Activated CD8-positive, alpha-beta memory T cell treated with anti-CD3 and anti-CD28 coated beads for 48 hours (primary cell): ENCODE measurements at places on chromosomes 1 and 21.

GRCh38 chr1:97668945-97669344 is 251.9 kb downstream of the DPYD start:
- DNase-seq: no peak

- DNase-seq: peak; percentile 67
Measured at GRCh38 chr1:201170533-201171062, 16.3 kb upstream of the TMEM9 start.

DNA sequence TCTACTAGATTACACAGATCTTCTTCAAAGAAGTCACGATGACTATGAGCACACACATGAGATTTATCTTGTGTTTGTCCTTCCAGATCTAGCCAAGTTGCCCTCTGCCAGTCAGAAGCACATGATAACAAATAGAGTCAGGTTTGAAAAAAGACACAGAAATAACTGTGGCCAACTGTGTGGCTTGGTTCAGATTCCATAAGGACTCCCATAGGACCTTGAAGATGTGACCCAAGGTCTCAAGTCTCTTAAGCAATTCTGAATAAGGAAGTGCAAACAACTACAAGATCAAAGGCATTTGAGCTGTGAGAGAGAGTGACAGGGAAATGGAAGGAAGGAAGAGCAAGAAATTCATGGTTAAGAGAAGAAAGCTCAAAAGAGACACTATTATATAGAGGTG is 194.0 kb downstream of the PLPP3 start:
- no peak for DNase-seq

- DNase-seq: no peak
Measured at GRCh38 chr1:116243333-116244054, 129.6 kb upstream of the ATP1A1 start.

GRCh38 chr1:30870656-30871055 is 37.9 kb downstream of the SDC3 start:
- no peak for DNase-seq

DNA sequence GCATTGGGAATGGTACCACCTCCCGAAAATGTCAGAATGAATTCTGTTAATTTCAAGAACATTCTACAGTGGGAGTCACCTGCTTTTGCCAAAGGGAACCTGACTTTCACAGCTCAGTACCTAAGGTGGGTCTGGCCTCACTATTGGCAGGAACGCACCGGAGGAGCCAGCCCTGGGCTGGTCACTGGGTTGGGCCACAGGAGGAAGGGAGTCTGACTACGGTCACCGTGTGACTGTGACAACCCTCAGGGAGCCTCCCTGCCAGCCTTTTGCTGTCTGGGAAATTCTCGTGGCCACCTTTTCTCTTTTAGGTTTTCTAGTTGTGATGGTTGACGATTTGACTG is 2.2 kb downstream of the IL10RB start:
- DNase-seq: no peak

GRCh38 chr1:41917835-41918449 is 780 bp downstream of the HIVEP3 start:
- no peak for DNase-seq

DNA sequence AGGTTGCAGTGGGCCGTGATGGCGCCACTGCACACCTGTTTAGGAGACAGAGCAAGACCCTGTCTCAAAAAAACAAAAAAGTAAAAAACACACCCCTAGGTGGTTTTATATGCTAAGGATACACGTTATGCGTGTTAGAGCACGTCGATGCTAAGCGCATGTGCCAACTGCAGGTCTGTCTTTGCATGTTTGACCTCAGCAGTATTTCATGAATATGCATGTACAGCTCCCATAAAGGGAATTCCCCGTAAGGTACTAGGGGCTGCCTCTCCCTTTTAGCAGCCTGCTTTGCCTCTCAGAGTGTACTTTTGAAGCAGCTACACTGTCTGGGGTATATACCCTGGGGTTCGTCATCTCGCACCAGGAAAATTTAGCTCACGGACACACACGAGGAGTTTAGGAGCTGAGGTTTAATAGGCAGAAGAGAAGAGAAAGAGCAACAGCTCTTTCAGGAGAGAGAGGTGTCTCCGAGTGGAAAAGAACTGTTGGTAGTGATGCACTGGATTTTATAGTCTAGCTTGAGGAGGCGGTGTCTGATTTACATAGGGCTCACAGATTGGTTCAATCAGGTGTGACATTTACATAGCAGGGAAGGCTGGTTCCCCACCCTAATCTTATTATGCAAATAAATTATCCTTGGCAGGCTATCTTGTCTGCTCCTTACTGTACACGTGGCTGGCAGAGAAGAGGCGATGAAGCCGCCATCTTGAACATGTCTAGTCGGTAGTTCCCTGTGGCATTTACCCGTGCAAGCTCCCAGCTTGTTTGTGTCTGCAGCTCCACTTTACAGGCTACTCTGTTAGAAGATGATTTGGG is 4.2 kb upstream of the OTUD3 start:
- no peak for DNase-seq

GRCh38 chr21:34880401-34880800 is 168.7 kb downstream of the RUNX1 start:
- DNase-seq: no peak

GRCh38 chr1:178713259-178713658 is 11.8 kb upstream of the RALGPS2 start:
- DNase-seq: no peak

DNA sequence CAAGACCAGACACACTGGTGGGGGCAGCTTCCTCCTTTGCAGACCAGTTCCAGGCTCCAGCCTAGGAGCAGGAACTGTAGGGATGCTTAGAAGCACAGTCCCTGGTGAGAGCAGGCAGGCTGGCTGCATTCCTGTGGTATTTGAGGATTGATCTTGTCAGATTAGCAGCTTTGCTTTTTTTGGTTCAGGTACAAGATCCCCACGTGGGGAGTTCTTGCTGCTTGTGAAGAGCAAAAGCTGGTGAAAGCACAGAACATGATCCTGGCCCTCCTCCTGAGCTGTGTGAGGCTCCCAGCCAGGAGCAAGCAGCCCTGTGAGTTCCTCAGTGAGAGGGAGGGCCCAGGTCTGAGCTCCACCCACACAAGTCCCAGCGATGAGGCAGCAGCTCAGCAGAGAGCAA is 75.3 kb upstream of the ARTN start:
- no peak for DNase-seq

- no peak for DNase-seq
Measured at GRCh38 chr1:82733645-82734044, 932.9 kb downstream of the ADGRL2 start.

GRCh38 chr1:52601991-52602855 is at the start of gene GPX7:
TSS of gene GPX7 (plus strand) at chr1:52602371. CDS start at chr1:52602410, 39 bp downstream.
- DNase-seq: peak; percentile 40

- no peak for DNase-seq
Measured at GRCh38 chr1:119001181-119002027, 13.3 kb upstream of the TBX15 start.

GRCh38 chr1:167016100-167016750 is 27.1 kb downstream of the MAEL start:
- no peak for DNase-seq

DNA sequence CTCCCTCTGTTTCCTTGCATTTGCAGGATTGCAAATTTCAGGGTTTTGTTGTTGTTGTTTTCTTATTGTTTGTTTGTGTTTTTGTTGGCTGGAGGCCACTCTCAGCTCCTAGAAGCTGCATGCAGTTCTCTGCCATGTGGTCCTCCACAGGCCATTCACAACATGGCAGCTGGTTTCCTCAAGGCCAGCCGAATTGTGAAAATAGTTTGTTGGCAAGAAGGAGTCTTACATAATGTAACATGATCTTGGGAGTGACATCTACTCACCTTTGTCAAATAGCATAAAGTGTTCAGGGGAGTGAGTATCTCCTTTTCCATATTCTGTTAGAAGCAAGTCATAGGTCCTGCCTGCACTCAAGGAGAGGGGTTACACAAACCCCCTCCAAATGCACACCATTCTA is 10.6 kb upstream of the UAP1 start:
- no peak for DNase-seq

- no peak for DNase-seq
Measured at GRCh38 chr1:235859789-235860188, 6.9 kb downstream of the LYST start.

GRCh38 chr21:30561957-30562356 is 843 bp upstream of the KRTAP19-7 start:
- DNase-seq: no peak

DNA sequence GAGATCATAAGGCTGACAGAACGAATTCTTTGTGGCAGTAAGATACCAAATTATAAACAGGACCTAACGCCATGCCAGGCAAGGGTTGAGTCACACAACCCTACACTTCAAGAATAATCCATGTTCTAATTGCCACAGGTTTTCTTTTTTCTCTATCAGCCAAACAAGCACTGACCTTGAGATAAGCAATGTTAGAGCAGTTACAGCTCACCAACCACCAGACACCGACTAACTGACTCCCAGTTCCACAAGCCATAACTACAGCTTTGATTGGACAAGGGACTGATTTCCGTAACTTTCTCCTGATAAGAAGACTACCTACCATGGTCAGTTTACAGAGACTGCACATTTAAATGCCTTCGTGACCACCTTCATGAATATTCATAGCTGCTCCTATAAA is 149.6 kb downstream of the PTPRU start:
- no peak for DNase-seq

GRCh38 chr1:1601564-1602303 is 1.8 kb upstream of the FNDC10 start:
- no peak for DNase-seq

DNA sequence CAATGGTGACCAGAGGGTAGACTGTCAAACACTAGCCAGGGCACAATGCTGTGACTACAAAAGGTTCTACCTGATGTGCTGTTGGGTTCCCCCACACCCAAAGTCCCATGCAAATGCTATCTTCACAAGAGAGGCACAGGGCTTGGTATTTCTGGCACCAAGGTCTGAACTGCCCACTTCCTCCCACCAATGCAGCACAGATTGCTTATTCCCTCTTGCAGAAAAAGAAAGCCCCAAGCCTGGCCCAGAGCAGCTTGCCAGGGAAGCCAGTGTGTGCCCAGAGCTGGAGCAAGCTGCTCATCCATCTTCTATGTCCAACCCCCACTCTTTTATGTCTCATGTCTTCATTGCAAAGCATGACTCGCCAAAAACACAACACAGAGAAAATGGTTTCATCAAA is 149.4 kb upstream of the CAMK1G start:
- DNase-seq: no peak

DNA sequence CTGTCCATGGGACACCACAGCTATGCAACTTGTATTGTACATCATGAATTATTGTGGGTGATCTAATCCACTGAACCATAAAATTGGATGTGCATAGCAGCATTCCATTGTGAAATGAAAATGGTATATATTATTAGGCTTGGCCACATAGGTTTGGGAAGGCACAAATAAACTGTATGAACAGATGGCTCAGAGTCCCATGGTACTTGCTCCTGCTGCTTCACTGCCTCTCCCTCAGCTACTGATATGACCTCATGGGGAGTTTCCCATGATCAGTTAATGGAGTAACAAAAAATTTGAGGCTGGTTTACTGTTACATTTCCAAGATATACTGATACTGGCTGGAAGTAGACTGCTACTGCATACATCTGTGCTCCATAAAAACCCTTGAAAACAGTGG is 152.7 kb upstream of the NEGR1 start:
- DNase-seq: no peak

- DNase-seq: no peak
Measured at GRCh38 chr21:26836528-26836927, 8.7 kb downstream of the ADAMTS1 start.

GRCh38 chr1:15948595-15949452 is 27.1 kb downstream of the ZBTB17 start:
- DNase-seq: no peak

GRCh38 chr1:61836649-61837048 is 94.4 kb downstream of the PATJ start:
- no peak for DNase-seq

DNA sequence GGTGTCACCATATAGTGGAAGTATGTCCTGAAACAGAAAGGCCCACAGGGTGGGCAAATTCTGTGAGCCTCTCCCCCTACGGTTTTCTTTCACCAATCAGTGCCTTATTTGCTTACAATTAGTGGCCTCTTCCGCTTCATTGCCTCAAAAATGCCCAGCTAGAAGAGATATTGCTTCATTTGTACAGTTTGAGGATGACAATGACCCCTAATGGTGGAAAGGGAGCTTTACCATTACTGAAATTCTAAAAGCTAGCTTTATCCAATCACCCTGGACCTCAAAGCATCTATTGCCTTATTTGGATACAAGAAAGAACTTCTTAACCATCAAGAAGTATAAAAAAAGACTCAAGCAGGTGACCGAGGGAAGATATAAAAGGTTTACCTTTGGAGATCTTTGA is 49.6 kb downstream of the LRRC71 start:
- DNase-seq: no peak

- no peak for DNase-seq
Measured at GRCh38 chr21:33968080-33968994, 52.7 kb upstream of the ATP5PO start.

- no peak for DNase-seq
Measured at GRCh38 chr1:234490793-234491479, 12.0 kb upstream of the TARBP1 start.

GRCh38 chr1:87196110-87196827 is 132.4 kb upstream of the LMO4 start:
- no peak for DNase-seq

DNA sequence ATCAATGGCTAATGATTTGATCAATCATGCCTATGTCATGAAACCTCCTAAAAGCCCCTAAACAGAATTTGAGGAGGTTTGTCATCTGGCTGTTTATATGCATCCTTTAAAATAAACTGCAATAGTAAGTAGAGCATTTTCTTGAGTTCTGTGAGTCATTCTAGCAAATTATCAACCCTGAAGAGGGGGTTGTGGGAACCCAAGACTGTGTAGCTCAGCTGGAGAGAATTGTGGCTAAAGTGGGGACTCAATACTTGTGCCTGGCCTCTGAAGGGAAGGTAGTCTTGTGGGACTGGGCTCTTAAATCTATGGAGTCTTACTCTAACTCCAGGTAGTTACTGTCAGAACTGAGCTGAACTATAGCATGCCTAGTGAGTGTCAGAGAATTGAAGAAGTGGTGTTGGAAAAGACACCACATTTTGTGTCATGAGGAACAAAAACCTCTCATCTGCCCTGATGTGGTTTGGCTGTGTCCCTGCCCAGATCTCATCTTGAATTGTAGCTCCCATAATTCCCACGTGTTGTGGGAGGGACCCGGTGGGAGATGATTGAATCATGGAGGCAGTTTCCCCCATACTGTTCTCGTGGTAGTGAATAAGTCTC is 402.4 kb downstream of the USH2A start:
- no peak for DNase-seq

- no peak for DNase-seq
Measured at GRCh38 chr1:23628951-23629387, 62.6 kb upstream of the RPL11 start.

DNA sequence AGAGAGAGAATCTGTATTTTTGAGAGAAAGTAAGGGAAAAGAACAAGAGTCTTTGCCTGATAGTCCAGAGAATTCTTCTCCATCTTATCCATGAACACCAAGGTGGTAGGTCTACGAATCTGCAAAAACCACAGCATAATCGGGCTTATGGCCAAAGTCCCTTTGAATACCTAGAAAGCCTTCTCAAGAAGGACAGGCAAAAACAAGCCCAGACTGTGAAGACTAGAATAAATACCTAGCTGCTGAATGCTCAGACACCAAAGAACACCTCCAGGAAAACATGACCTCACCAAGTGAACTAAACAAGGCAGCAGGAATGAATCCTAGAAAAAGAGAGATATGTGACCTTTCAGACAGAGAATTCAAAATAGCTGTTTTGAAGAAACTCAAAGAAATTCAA is 79.2 kb downstream of the HFM1 start:
- DNase-seq: no peak
